Stimulated activated CD4-positive, alpha-beta T cell treated with anti-CD3 and anti-CD28 coated beads, Interleukin-15, amount 100 ng/mL, for 24 hours (primary cell): ENCODE measurements at places on chromosomes 4 and X.
A peak's percentile ranks its signal among the peaks of the same experiment; 100 is the strongest.

DNA sequence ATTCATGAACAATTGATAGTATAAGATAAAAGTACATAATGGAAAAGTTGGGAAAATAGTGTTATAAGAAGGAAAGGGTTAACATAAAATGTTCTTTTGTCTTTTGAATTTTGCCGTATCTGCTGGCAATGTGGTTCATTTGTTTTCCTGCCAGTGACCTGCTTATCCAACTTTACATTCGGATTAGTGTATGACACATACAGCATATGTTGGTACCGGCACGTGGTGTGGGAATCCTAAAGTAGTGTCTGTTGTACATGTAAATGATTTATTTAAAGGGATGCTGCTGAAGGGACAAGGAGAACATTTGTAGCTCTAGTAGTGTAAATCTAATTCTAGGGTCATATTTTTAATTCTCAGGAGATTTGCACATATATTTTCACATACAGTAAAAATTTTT, 11.5 kb downstream of the RAB9A start:
- no peak for DNase-seq

DNA sequence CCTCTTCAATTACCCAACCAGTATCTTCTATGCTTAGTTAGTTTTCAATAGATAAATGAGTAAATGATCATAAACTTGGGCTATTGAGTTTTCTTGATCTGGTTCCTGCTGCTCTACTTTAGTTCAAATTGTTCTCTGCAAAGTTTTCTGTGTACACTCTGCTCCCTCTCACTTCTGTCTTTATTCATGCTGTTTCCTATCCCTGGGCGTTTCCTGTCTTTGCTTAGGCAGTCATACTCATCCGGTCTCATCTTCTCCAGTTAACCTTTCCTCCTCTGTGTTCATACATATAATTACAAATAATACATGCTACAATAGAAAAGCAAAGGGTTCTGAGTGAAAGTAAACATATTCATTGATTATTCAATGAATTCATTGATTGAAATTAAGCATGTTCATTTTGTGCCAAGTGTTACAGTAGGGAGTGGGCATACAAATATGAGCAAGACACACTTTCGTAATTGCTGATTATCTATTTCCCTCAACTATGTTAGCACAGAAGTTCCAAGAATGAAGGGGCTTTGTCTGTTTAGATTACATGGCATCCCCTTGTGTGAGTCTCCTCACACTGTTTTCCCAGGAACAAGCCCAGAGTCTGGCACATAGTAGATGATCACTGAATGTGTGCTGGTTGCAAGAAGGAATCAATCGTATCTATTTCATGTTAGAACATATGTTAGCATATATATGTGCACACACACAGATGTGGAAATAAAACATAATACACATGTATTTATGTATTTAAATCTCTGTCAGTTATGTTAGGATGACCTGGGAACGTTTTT, 1.1 kb downstream of the RAB39B start:
- no peak for DNase-seq

GRCh38 chrX:45868425-45868824, 667.7 kb upstream of the DIPK2B start:
- no peak for DNase-seq

DNA sequence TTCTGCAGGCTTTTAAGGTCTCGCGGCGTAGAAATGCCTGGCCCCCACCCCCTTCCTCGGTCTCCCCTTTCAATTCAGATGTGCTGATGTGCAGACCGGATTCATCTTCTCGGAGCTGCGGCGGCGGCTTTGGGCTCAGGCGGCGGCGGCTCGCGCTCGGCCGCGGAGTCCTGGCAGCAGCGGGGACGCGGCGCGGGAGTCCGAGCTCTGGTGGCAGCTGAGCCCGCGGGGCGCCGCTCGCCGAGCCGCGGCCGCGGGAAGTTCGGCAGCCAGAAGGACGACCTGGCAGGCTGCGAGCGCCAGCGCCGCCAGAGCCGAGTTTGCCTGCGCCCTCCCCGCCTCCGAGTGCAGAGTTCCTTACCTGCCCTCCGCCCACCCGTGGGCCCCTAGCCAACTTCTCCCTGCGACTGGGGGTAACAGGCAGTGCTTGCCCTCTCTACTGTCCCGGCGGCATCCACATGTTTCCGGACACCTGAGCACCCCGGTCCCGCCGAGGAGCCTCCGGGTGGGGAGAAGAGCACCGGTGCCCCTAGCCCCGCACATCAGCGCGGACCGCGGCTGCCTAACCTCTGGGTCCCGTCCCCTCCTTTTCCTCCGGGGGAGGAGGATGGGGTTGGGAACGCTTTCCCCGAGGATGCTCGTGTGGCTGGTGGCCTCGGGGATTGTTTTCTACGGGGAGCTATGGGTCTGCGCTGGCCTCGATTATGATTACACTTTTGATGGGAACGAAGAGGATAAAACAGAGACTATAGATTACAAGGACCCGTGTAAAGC, 448 bp downstream of the TLL1 start:
- peak; percentile 8 for DNase-seq

- no peak for DNase-seq
These were observed 40.6 kb downstream of the GUCY2F start for GRCh38 chrX:109441266-109441665.

DNA sequence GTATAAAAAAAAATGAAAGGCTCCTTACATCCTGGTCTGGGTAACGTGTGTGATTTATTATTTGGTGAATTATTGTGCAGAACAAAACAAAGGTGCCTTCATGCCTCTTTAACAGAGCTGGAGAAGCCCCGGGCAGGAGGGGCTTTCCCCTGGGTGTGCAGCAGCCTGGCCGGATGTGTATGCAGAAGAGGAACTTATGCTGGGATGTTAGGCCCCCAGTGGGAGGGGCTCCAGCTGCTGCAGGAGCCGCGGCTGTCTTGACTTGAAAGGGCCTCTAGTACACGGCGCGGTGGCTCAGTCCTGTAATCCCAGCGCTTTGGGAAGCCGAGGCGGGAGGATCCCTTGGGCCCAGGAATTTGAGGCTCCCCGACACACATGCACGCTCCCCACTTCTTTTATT, 16.0 kb downstream of the CCNQ start:
- peak; percentile 77 for DNase-seq

- peak; percentile 51 for DNase-seq
These were observed 14.6 kb upstream of the SLC25A4 start for GRCh38 chr4:185128272-185129119.

DNA sequence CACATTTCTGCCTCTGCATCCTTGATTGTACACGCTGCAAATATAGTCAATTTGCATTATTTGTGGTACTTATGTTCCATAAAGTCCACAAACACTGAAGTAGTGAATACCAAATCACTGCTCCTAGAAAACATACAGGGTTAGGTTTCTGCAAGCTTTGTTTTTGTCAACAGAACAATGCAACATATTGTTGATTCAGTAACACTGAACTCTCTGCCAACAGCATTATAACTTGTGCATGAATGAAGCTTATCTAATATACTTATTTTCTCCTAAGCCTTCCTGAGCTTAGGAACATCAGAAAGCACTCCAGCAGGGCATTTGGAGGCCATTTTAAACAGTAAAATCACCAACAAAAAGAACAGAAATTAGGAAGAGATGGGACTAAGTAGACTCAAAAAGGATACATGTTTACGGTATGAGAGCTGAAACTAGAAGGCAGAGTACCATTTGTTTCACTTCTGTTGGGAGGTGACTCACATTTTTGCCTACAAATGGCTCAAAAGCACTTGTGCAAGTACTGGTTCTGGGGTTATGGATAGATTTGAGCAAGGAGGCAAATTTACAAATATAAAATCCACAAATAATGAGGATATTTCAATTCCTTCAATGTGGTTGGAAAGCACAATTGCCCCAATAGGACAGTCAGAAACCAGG, 14.1 kb downstream of the COX18 start:
- no peak for DNase-seq

- no peak for DNase-seq
These were observed 596.3 kb upstream of the TENM3 start for GRCh38 chr4:181646864-181647263.

DNA sequence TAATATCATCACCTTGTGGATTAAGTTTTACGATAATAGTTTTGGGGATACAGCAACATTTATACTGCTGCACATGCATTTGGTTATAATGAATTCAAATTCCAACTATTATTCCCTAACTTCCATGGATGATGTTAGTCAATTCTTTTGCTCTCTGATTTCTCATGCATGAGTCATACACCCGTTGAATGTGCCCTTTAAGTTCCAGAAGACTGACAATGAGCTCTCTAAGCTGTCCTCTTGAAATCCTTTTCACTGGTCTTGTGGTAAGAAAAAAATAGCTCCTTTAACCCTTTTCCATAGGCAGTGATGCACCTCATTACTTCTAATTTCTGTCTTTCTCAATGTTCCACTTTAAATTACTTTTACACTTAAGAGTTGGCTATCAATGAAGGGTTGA, 1095.2 kb upstream of the POU3F4 start:
- no peak for DNase-seq

DNA sequence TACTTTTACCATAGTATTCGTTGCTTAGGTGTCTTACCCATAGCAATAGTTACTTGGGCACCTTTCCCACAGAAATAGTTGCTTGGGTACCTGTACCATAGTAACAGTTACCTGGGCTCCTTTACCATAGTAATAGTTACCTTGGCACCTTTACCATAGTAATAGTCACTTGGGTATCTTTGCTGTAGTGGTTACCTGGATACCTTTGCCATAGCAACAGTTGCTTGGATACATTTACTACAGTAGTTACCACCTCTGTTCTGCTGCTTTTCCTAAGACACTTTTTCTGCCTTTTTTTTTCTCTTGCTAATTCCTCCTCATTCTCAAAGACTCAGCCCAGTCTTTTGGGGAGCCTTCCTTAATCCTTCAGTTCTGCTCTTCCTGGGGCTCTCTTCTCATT, 272.8 kb upstream of the PUDP start:
- no peak for DNase-seq

DNA sequence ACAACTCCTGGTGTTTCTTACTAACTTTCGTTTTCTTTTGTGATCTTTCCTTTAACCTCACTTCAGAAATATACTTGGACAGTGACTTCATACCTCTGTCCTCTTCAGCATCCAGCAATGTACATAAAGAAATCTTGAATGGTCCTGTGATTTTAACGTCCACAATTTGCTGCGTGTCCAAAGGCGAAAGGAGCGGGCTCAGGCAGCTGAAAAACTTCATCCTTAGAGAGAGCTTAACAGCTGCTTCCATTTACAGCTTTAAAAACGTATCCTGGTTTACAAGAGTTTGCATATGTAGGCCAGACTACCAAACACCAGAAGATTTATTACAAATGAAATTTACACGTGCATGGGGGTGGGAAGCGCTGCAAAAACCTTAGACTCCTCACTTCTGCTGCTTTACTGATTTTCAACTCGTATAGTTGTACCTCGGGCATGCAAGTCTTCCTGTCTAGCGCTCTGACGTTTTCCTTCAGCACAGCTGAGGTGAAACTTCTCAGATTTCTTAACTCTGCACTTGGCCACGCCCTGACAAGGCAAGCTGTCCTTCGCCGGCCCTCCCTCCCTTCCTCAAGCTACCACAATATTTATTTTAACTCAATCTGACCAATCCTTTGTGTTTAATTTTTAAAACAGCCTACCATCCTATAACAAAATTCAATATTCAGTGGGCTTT, 406.4 kb downstream of the FAM47A start:
- no peak for DNase-seq

GRCh38 chr4:3196670-3197359, 52.1 kb upstream of the MSANTD1 start:
- no peak for DNase-seq

- no peak for DNase-seq
These were observed 37.4 kb upstream of the RXFP1 start for GRCh38 chr4:158484173-158484885.

GRCh38 chr4:77376788-77377460, 219.9 kb downstream of the CCNG2 start:
- DNase-seq = no peak

DNA sequence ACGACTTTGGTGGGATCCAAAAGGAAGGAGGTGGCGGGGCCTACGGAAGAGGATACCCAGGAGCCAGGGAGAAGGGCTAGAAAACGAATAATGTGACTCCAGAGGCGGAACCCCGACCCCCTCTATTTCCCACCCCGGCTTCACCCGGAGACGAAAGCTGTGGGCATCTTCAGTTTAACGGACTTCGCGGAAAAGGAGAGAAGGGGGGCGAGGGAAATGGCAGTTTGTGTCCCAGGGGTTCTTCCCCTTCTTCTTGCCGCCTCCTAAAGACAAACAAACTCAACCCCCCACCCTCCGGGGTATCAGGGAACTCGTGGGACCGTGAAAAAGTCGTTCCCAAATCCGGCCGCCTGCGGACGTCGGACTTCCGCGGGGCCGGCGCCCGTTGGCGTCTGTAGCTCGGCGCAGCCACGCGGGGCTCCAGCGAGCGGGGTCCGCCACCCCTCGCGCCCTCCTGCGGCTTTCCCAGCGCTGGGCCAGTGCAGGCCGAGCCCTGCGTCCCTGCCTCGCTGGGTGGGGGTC, 3.6 kb upstream of the LEF1 start:
- peak; percentile 57 for DNase-seq

GRCh38 chr4:71206763-71207162, 132.1 kb upstream of the SLC4A4 start:
- DNase-seq = no peak

GRCh38 chr4:114015444-114015899, 36.0 kb upstream of the ARSJ start:
- no peak for DNase-seq

GRCh38 chr4:158613046-158613445, 58.6 kb downstream of the C4orf46 start:
- DNase-seq = no peak

DNA sequence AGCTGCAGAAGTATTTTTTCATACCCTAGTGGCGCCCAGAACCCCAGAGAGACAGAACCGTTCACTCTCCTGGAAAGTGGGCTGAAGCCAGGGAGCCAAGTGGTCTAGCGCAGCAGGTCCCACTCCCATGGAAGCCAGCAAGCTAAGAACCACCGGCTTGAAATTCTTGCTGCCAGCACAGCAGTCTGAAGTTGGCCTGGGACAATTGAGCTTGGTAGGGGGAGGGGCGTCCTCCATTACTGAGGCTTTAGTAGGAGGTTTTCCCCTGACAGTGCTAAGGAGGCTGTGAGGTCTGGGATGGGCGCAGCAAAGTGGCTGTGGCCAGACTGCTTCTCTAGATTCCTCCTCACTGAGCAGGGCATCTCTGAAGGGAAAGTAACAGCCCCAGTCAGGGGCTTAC, 84.5 kb upstream of the ATXN3L start:
- no peak for DNase-seq

DNA sequence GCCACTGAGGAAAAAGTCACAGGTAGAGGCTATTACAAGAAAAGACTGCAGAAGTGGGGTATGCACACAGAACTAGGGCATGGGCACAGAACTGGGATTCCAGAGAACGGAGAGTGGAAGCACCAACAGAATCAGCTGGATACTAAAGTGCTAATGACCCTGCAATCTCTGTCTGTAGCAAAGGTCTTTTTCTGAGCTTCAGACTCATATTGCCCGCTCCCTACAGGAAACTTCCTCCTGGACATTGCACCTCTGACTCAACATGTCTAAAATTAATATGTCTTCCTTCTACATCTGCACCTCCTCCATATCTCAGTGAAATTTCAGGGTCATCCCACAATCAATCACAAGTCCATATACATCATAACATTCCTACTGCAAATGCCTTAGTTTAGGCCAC, 5.3 kb upstream of the CAMK2D start:
- DNase-seq = no peak

- DNase-seq = no peak
These were observed 277.1 kb upstream of the DIAPH2 start for GRCh38 chrX:96407501-96407900.

GRCh38 chr4:108045687-108046024, 56.0 kb downstream of the HADH start:
- DNase-seq = no peak
